ENCODE measurements at places on chromosomes 4 and X.

- no peak for DNase-seq
Measured at GRCh38 chr4:178745203-178745602, 1303.0 kb upstream of the AGA start.

- no peak for DNase-seq
Measured at GRCh38 chrX:115047181-115047580, 29.8 kb upstream of the IL13RA2 start.

DNA sequence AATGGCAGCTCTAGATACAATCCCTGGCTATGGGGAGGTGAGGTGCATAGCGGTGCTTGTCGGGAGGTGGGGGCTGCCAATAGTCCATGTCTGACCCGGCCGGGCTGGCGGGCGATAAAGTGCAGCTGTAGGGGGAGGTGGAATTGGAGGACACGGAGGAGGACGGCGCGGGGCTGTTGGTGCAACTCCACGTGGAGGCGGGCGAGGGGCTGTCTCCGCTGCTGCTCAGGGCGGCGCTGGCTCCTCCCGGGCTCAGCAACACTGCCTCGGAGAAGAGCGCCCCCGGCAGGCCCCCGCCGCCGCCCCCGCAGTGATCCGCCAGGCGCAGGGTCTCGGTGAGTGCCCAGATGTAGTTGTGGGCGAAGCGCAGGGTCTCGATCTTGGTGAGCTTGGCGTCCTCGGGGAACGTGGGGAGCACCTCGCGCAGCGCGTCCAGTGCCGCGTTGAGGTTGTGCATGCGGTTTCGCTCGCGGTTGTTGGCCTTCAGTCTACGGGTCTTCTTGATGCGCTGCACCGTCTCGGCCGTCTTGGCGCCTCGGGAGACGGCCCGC lies 1.3 kb downstream of the NEUROG2 start:
- no peak for DNase-seq

- DNase-seq, result no peak
Measured at GRCh38 chr4:145881989-145882388, 56.6 kb downstream of the ZNF827 start.

- no peak for DNase-seq
Measured at GRCh38 chrX:16023790-16024734, 99.3 kb upstream of the GRPR start.
